Smooth muscle cell of the brain vasculature (primary cell): ENCODE measurements at places on chromosomes 6 and 20.

GRCh38 chr6:170012037-170012330 is 260.6 kb downstream of the ERMARD start:
- DNase-seq, result no peak

DNA sequence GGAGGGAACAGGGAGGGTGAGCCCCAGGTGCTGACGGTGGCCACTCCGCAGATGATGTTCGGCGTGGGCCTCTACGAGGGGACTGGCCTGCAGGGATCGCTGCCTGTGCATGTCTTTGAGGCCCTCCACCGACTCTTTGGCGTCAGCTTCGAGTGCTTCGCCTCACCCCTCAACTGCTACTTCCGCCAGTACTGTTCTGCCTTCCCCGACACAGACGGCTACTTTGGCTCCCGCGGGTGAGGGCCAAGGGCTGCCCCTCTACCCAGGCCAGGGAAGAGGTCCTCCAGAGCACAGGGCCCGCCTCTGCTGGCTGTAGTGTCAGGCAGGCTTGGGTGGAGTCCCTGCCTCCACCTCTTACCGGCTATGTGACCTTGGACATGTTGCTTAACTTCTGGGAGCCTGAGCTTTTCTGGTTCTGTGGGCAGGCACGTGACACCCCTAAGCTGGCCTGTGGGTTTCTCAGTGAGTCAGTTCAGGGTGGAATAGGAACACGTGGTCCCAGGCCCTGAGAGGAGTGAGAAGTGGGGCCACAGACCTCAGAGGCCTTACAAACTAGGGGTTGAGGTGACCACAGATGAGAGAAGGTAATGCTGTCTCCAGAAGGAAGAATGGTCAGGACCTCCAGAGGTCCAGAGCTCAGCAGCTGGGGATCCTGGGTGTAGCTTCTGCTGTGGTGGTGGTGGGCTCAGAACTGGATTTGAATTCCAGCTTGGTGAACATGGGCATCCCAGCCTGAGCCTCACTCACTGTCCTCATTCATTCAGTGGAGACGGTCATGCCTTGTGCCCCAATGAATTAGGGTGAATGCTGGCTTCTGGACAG is 11.9 kb downstream of the PCIF1 start:
- DNase-seq, result no peak

DNA sequence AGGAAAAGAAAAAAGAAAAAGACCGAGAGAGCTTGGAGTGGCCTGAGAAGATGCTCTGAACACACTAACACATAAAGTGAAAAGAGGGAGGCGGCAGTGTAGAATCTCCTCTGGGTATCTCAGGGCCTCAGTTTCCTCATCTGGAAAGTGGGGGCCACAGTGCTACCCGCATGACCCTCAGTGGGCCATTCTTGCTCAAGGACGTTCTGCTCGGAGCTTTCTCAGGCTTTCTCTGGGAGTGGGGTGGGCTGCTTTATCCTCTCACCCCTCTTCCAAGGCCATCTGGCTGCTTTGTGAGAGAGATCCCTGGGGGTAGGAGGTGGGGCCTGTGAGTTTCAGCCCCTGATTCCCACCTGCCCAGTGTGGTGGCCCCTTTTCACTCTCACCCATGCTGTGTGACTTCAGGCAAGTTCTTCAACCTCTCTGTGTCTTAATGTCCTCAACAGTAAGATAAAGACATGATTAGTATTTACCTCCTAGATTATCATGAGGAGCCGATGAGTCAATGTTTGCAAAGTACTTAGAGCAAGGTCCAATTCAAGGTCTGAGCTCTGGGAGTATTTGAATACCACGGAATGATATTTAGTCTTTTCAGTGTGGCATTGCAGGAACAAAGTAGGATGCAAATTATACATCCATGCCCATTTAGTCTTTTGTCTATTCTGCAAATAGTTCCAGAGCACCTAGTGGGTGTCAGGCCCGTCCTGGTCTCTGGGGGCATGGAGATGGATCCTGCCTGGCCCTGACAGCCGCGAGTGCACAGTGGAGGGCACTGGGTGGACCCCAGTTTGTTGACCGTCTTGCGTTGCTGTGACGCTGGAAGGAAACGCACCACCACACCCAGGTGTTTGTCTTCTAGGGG is 34.3 kb downstream of the SRC start:
- DNase-seq, result no peak

DNA sequence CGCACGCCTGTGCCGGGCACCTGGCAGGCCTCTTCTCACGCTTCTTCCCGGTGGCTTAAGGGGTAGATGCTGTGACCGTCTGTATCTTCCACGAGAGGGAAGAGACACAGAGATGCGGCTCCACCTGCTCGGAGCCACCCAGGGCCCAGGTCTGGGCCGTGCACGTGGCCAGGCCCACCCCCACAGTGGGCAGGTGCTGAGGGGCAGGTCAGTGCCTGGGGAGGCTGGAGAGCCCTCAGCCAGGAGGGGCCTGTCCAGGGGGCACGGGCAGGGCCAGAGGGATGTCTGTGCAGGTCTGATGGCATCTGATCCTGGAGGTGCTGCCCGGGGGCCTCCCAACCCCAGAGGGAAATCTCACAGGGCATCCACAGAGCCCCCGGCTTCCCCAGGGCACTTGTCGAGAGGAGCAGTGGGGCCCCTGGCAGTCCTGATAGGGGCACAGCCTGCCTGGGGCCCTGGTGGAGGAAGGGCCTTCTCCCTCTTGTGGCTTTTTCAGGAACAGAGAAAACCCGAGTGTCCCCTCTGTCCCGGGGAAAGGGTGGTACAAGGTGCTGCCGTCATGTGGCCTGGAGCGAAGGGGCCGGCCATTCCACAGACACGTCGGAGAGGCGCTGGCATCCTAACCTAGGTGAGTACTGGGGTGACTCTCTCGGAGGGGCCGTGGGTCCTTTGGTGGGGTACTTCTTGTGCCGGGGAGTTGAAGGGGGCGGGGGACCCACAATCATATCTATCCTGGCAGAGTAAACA is 50.2 kb upstream of the CHRNA4 start:
- DNase-seq, result no peak

DNA sequence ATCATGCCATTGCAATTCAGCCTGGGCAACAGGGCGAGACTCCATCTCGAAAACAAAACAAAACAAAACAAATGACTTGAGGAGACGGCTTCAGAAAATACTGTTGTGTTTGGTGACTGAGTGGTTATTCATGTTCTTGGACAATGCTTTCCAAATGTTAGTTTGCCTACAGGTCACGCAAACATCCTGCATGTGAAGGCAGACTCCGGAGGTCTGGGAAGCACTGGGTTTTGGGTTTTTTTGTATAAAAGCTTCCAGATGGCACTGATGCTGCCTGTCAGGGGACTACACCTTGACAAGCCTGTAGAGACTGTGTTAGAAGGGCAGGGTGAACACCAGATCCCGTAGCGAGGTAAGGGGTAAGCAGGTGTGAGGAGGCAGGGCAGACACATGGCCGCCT is 81.7 kb downstream of the THBS2 start:
- DNase-seq, result no peak
